Stimulated activated CD8-positive, alpha-beta memory T cell treated with anti-CD3 and anti-CD28 coated beads, Interleukin-7, amount 100 ng/mL, for 24 hours (primary cell): ENCODE measurements at places on chromosomes 5 and 9.

DNA sequence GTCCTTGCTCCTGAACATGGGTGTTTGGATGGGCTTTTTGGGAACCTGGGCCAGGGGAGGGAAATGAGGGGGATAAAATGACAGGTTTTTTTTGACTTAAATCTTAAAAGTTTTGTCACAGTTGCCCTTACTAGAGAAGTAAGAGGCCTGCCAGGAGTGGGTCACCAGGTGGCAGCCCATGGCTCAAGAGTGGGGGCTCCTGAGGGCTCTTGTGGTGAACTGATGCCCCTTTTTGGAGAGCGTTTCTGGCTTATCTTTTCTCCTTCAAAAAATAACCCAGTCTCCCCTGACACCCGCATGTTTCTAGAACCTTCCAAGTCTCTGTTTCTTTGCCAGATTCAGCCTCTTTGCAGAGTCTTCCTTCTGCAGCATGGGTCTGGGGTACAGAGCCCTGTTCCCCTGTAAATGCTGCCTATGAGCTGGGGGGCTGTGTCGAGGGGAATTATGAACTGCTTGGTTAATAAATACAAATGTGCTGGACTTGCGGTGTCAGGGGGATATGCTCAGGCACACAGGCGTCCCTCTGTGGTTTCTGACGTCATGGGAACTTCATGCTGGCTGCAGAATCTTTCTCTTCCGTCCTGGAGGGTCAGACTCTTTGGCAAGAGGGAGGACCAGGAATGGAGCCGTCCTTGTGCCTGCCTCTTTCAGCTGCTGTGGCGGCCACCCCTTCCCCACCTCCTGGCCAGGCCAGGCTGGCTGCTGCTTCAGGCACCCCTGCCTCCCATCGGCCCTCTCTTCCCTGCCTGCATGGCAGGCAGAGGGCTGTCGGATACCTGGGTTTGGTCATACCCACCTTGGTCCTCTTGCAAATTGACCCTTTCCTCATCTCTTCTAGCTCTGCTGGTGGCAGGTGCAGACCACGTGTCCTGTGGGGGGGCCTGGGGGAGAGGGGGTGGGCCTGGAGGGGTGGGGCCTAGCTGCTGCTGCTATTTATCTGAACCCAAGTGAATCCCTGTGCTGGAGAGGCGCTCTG lies 30.1 kb downstream of the PTPA start:
- no peak for DNase-seq

- DNase-seq = no peak
Measured at GRCh38 chr5:76291305-76292077, 111.6 kb upstream of the IQGAP2 start.

GRCh38 chr5:175707751-175708375 lies 50.0 kb downstream of the HRH2 start:
- DNase-seq = no peak

GRCh38 chr5:93378073-93378472 lies 202.9 kb downstream of the NR2F1-AS1 start:
- no peak for DNase-seq

- no peak for DNase-seq
Measured at GRCh38 chr5:125756456-125756855, 666.8 kb upstream of the GRAMD2B start.

DNA sequence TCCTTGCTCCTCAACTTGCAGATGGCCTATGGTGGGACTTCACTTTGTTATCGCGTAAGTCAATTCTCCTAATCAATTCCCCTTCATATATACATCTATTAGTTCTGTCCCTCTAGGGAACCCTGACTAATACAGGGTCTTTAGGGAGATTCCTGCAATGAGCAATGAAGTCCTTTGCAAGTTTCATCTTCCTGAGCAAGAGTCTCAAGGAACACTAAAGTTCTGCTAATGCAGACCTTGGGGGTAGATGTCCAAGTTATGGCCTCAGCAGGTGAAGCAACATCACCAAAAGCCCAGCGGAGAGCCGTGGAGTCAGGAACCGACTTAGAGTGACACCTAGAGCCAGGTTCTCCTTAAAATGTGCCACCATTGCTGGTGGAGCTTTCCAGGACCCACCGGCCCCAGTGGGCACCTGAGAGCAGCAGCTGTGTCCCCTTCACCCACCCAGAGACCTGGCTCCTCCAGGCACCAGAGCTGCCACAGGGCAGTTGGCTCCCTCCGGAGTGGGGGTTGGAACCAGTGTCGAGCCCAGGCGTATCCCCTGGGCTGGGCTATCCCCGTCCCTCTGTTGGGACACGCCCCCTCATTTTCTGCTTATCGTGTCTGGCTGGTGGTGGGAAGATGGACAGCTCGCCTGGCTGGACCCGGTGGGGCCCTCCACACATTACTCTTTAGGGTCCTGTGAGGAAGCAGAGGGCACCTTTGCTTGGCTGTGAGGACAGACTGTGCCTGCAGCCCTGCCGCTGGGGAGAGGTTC lies 10.9 kb upstream of the FCN1 start:
- no peak for DNase-seq
